ENCODE measurements at places on chromosomes 4 and X. TPM values are rescaled to one million over a fixed set of nuclear protein-coding genes. Genes with fewer than 3 reads are reported as not detected.

DNA sequence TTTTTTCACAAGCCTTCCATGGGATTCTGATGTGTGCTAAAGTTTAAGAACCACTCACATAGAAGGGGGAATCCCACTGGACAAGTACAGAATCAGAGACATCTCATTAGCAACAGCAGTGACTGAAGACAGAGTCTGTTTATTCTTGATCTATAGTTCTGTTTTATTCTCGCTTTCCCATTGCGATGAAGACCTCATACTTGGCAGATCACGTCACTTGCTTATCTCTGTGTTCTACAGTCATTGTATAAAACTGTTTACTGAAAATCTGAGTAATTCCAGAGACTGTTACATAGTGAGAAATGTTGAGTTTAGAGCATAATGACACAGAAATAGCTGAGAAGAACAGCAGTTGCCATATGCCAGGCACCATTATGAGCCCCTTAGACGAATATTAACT lies 185.5 kb downstream of the PTTG2 start:
- peaks cover 2% of the 10 kb centered on the region for H3K27me3 ChIP-seq
- no peak overlapping the region for H3K27ac ChIP-seq
- H3K36me3 ChIP-seq, result peaks cover 21% of the 10 kb centered on the region
- peaks cover 9% of the 10 kb centered on the region for H3K4me1 ChIP-seq

The DCHS2 gene
- total RNA-seq, result not detected

- H3K27me3 ChIP-seq, result no peaks in the 10 kb centered on the region
- no peak overlapping the region for H3K27ac ChIP-seq
- no peaks in the 10 kb centered on the region for H3K36me3 ChIP-seq
- no peak for DNase-seq
Measured at GRCh38 chr4:186740822-186741221, 17.2 kb upstream of the FAT1 start.

DNA sequence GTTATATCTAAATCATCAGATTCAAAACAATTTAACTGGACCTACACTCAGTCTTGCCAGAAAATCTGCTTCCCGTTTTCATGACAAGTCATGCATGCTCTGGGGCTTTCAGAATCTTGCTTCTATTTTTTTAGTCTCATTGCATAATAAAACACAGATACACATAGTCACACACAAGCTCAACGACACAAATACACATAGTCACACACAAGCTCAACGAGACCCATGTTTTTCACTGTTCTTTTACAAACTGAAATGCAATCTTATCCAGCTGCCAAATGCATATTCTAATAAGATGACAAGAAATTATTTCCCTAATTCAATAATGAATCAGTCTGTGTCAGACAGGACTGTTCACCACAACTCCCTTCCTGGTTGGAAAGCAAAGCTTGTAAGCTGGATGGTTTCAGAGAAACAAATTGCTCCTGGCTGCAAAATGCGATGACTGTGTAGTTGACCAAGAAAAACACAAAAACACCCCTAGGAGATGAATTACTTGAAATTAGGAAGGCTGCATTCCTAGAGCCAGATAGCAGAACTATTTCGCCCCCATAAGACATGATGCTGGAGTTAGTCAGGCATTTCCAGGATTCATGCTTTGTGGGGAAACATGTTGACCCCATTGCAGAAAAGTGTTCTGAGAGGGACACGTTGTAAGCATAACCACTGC lies 208.7 kb downstream of the CHIC2 start:
- no peak overlapping the region for H3K4me3 ChIP-seq
- no peaks in the 10 kb centered on the region for H3K27me3 ChIP-seq
- H3K36me3 ChIP-seq, result no peaks in the 10 kb centered on the region
- no peaks in the 10 kb centered on the region for H3K4me1 ChIP-seq
- H3K27ac ChIP-seq, result no peak overlapping the region
- no peak for DNase-seq

The ZNF630 gene
- total RNA-seq, result 0.24 TPM

The MAGEA8 gene
- not detected for total RNA-seq

- no peaks in the 10 kb centered on the region for H3K36me3 ChIP-seq
- no peaks in the 10 kb centered on the region for H3K27me3 ChIP-seq
- no peak for DNase-seq
- H3K4me1 ChIP-seq, result no peaks in the 10 kb centered on the region
Measured at GRCh38 chrX:115013705-115014104, 3.7 kb downstream of the IL13RA2 start.

DNA sequence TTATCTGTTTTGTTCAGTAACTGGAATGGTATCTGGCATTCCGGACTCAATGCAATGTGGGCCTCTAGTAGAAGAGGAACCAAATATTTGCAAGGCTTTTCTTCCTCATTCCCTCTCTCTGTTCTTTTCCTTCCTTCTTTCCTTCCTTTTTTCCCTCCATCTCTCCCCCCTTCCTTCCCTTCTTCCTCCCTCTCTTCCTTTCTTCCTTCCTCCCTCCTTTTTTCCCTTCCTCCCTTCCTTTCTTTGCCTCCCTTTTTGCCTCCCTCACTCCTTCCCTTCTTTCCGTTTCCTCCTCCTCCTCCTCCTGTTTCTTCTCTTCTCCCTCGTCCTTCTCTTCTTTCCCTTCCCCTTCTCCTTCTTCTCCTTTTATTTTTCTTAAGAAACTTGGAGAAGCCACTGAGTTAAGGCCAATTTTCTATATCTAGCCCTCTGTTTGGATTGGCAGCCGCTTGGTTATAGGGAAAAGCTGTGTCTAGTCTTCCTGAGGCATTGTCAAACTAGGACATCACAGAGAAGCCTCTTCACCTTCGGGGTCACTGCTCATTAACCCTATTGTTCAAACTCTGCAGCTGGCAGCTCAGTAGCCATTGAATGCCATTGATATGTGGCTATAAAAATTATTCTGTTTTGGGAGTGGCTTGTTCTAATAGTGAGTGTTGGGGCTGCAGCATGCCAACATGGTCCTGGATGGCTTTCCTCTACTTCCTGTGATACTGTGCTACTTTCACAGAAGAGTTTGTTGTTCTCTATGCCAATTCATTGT lies 95.9 kb downstream of the CFAP299 start:
- H3K36me3 ChIP-seq, result no peaks in the 10 kb centered on the region
- no peak overlapping the region for H3K4me3 ChIP-seq
- no peak overlapping the region for H3K27ac ChIP-seq
- no peaks in the 10 kb centered on the region for H3K27me3 ChIP-seq

- H3K36me3 ChIP-seq, result no peaks in the 10 kb centered on the region
- no peaks in the 10 kb centered on the region for H3K4me1 ChIP-seq
- no peak overlapping the region for H3K4me3 ChIP-seq
Measured at GRCh38 chrX:109775386-109775785, 42.3 kb upstream of the ACSL4 start.
